ENCODE measurements at places on chromosomes 4 and X.

GRCh38 chr4:88737307-88737941, 39.8 kb upstream of the NAP1L5 start:
- no peak for DNase-seq

DNA sequence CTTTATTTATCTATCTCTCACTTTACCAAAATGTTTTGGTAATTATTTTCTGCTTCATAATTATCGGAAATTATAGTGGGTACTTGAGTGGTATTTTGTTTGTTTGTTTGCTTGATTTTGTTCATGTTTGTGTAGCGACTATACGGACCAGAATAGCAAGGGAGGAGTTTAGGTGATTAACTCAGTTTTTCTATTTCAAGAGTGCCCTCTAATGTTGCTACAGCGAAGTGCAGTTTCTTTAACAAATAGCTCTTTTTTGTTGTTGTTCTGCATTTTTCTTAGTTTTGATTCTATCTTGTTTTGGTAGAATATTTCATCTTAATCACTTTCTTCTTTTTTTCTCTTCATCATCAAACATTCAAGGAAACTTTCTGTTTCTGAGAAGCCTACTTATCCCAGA, 40.8 kb upstream of the QRFPR start:
- DNase-seq, result no peak

DNA sequence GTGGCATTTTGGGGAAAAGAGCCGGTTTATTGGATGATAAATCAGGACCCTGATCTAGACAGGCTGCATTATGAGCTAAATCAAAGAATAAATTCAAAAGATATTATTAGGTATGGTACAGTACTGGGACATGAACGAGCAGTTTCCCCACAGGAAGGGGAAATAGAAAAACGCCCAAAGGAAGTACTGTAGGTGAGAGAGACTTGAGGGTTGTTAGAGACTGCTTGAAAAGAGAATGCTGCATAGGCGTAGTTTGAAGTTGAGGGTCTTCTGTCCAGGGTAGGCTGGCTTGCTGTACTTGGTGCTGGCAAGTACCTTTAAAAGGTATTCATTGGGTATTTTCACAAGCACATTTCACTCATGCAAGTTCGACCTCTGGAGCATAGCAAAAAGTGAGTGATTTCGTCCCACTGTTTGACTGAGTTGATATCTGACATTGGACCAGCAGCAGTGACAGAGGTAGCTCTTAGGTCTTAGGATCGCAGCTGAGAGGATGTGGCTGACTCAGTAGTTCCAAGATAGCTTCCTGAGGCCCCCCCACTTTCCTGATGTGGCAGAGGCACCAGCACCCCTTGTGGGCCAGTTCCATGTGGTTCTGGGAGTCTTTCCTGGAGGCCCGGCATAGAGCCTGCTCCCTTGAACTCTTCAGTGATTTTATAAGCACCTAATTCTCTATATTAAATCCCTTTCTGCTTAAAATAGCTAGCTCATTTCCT, 64.3 kb downstream of the TMEM131L start:
- DNase-seq, result no peak

DNA sequence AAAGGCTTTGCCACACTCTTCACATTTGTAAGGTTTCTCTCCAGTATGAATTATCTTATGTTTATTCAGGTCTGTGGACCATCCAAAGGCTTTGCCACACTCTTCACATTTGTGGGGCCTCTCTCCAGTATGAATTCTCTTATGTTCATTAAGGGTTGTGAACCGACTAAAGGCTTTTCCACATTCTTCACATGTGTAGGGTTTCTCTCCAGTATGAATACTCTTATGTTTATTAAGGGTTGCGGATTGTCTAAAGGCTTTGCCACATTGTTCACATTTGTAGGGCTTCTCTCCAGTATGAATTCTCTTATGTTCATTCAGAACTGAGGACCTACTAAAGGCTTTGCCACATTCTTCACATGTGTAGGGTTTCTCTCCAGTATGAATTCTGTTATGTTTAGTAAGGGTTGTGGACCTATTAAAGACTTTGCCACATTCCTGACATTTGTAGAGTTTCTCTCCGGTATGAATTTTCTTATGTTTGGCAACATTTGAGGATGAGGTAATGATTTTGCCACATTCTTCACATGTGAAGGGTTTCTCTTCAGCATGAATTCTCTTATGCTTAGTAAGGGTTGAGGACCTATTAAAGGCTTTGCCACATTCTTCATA, 33.7 kb downstream of the ZNF732 start:
- no peak for DNase-seq

- no peak for DNase-seq
These were observed 606.0 kb downstream of the KCTD8 start for GRCh38 chr4:43842594-43842993.

DNA sequence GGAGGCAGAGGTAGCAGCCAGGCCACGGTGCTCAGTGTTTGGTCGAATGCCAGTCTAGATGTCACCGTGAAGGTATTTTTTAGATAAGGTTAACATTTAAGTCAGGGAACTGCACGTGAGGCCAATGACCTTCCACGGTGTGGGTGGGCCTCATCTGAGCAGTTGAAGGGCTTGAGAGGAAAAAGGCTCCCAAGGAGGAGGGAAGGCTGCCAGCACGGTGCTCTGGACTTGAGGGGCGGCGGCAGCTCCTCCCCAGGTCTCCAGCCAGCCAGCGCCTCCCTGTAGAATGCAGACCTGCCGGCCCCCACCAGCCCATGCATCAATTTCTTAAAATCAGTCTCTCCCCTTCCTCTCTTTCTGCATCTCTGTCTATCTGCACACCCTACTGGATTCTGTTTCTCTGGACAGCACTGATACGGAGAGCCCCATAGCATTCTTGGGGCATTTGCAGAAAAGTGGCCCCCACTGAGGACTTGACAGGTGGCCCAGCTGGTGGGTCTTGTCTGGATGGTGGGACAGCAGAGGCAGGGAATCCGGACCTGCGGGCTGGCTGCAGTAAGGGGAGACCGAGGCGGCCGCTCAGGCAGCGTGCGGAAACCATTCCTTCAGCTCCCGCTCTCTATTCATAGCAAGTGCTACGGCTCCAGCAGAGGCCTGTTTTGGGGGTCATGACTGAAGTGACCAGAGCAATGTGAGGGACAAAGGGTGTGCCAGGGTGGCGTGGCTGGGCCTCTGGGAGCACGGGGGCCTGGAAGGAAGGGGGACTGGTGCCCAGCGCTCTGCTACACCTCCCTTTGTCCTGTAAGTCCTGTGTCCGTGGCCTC, 7.9 kb upstream of the RGS12 start:
- no peak for DNase-seq

- no peak for DNase-seq
These were observed 2.7 kb downstream of the KLF3 start for GRCh38 chr4:38666766-38667084.

DNA sequence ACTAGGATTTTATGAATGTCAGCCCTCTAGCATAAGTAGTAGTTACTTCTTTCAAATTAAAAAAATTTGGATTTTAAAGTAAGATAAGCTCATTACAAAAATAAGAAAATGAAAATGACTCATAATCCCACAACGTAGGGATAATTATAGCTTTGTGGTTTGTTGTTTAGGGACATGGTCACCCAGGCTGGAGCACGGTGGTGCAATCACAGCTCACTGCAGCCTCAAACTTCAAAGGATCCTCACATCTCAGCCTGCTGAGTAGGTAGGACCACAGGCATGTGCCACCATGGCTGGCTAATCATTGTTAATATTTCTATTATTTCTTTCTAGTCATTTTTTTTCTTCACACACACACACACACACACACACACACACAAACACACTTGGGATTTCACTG, 57.6 kb downstream of the PLAC1 start:
- no peak for DNase-seq

DNA sequence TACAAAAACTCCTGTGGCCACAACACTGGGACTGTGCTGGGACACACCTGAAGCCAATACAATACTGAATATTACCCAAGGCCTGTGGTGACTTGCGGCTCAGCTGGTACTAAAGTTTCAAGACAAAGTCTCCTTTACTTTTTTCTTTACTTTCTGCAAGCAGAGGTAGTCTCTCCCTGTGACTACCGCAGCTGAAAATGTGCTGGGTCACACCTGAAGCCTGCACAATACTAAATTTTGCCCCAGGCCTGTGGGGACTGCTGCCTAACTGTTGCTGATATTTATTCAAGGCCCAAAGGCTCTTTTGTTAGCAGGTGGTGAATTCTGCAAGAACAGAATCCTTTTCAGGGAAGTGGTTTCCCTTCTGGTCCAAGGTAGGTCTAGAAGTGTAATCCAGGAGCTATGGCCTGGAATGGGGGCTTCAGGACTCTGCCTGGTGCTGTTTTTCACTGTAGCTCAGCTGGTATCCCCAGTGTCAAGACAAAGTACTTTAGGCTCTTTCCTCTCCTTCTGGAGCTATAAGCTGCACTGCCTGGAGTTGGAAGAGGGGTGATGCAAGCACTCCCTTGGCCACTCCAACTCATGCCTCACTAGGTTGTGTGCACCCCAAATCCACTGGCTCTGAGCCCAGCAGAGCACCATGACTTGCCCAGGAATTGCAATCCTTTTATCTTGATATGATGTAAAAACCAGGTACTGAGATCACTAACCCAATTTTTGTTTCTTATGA, 489.4 kb downstream of the TECRL start:
- DNase-seq, result no peak

DNA sequence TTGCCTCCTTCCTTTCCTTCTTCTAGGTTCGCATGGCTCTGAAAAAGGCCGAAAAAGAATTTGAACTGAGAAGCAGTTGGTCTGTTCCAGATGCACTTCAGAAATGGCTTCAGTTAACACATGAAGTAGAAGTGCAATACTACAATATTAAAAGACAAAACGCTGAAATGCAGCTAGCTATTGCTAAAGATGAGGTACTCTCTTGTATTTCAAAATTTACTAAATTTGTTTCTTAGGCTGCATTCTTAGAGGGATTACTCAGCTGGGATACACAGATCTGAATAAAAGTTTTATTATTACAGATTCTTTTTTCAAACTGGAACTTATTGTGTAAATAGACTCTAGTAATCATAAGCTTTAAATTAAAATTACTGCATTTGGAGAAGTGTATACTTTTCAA, 146.9 kb downstream of the STIM2 start:
- no peak for DNase-seq

- DNase-seq, result no peak
These were observed 151.4 kb downstream of the ZNF518B start for GRCh38 chr4:10305816-10306215.

Data from activated gamma-delta T cell (primary cell).